ENCODE measurements at places on chromosomes 2 and 18.

GRCh38 chr2:26957534-26957933 lies 12.9 kb upstream of the MAPRE3 start:
- DNase-seq, result no peak

- no peak for DNase-seq
Measured at GRCh38 chr2:27451095-27451494, 8.9 kb downstream of the KRTCAP3 start.

DNA sequence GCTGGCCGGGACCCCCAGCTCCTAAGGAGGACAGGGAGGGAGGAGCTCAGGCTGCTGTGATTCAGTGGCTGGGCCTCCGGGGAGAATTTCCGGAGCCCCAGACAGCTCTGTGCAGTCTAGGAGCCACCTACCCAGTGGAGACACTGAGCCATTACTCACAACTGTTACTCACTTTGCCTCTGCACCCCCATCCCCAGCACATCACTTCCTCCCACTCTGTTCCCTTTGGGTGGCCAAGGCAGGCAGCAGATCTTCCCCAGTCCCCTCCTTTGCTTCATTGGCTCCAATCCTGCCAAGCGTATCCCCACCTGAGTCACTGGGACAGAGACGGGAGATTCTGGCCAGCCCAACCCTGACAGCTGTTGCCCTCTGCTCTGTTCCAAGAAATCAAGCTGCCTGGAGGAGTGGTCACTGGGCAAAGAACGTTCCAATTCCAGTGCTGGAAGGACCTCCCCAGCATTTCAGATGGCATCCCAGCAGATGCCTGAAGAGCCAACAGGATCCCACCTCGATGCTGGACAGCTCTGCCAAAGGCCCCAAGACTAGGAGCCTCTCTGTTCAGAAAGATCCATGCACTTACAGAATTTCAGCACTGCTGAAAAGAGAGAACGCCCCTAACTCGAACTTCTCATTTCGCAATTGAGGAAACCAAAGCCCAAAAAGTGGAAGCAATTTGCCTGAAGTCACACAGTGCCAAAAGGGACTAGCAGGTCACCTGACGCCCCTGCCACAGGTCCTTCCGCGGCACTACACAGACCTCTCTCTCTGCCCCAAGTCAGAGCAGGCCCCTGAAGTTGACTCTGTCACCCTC lies 68.3 kb downstream of the TNS1 start:
- DNase-seq, result no peak

DNA sequence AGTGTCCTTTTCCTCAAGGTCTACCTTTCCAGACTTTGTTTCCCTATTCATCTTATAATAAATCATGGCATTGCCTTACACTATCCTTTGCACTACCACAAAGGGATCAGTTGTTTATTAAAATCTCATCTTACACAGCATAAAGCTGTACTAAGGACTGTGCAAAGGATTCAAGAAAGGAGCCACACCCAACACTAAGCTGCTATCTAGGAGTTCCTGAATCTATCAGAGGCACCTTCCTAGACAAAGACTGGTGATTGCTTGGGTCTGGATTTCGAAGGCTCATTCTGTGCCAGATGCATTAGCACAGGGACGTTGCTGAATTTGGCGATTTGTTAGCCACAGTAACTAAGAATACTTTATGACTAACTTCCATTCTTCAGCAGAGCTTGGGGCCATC lies 412.0 kb downstream of the NUP35 start:
- no peak for DNase-seq

DNA sequence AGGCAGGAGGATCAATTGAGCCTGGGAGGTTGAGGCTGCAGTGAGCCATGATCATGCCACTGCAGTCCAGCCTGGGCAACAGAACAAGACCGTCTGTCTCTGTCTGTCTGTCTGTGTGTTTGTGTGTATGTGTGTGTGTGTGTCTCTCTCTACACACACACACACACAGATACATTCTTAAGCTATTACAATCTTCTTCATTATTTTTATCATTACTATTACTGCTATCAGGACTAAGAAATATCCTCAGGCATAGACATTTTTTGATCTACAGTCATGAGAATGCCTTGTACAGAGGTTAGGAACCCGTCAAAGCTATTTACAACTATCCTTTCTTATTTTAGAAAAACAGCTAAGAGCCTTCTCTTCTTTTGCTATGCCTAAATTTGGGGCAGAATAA lies 207.4 kb downstream of the NEDD4L start:
- DNase-seq, result no peak

- DNase-seq, result peak; percentile 36
Measured at GRCh38 chr18:79949697-79950487, 1.6 kb downstream of the SLC66A2 start.

DNA sequence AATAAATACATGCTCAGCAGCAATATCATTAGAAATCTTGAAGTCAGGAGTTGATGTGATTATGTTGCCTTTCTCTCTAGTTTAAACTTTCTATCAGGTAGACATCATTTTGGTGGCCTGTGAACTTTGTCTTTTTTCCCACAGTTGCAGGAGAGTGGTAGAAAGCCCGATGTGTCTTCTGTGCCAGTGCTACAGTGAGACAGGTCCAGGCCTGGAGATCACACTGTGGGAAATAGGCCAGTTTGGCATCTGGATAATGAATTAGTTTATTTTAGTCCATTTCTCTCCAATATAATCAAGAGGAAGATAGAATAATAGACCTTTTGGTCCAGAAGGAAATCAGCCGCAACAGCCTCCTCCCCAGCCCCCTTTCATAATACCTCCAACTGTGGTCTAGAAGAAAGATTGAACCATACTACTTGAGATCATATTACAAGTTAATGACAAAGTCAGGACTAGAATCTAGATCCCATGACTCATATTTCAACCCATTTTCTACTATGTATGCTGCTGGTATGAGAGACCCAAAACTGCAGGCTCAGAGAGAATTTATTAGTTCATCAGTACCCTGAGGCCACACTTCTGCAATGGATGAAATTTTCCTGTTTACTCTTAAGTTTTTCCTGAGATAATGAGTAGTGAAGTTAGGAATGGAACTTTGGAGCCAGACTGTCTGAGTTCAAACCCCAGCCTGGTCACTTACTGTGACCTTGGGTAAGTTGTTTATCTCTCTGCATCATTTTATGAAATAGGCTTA lies 20.6 kb downstream of the KCMF1 start:
- no peak for DNase-seq

DNA sequence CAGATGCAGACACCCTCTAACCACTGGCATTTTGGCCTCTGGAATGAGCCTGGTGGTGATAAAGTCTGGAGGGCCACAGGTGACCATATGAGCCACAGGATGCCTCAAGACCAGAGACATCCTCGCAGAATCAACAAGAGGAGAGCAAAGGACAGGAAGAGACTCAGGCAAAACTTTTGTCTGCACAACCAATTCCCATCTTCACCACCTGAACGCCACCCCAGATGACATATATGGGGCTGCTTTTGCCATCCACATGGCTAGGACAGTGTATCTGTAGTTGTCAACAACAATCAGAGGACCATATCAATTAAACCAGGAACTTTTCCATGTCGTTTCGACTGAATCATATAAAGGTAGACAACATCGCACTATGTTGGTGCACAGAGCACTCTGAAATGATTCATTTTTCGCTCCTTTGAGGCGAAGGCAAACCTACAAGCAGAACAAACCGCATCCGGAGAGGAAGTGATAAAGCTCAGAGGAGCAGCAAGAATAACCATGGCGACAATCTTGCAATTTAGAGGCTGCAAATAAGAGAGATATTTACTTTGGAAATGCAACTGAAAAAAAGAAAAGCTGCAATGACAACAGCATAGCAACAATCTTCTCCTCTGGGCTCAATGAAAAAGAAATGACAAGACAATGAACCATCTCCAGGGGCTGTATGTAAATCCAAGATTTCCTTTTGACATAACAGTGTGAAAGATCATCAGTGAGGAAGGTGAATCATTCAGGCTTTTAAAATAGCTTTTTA lies 204.5 kb downstream of the ARL4C start:
- DNase-seq, result no peak

GRCh38 chr18:12254820-12255511 lies 805 bp downstream of the CIDEA start:
- no peak for DNase-seq

DNA sequence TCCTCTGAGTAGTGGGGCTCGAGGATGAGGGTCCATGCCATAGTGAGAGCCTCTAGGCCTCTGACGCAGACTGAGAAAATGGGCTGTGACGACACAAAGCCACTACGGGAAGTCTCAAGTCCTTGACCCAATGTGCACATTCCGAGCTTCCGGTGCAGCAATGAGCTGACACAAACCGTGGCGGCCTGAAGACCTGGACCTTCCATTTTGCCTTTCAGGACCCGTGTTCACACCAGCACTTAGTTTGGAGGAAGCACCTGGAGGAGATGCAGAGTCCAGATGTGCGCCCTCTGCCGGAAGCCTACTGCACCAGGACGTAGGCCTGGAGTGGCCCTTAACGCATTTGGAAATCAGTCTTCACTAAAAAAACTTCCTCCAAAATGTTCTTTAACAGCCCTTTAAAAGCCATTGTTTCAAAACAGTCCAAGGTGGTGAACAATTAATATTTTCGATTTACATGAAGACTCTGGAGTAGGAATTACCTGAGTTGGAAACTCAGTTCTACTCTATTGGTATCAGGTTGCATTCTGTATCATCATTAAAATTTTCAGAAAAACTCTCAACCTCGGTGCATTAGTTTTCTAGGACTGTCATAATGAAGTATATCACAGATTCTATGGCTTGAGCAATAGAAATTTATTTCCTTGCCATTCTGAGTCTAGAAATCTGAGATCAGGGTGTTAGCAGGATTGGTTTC lies 33.9 kb downstream of the BMP10 start:
- DNase-seq, result peak; percentile 69

GRCh38 chr2:239688122-239688681 lies 287.4 kb upstream of the HDAC4 start:
- peak; percentile 43 for DNase-seq

DNA sequence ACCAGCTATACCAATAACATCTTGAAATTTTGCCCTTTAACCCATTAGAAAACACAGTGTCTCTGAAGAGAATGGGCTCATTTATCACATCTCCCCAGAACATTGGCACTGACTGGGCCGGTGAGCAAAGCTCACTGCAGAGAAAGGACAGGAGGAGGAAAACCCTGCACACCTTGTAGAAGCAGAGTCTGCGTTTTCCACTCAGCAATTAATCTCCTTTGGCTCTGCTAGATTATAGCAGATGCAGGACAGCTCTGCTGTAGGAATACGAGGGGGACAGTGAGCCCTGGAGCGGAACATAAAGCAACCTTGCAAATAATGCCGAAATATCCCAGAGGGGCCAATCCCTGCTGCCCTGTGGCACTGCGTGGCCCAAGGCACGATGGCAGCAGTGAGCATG lies 113.9 kb downstream of the TSN start:
- no peak for DNase-seq

- DNase-seq, result no peak
Measured at GRCh38 chr2:209463226-209463625, 39.4 kb downstream of the MAP2 start.

DNA sequence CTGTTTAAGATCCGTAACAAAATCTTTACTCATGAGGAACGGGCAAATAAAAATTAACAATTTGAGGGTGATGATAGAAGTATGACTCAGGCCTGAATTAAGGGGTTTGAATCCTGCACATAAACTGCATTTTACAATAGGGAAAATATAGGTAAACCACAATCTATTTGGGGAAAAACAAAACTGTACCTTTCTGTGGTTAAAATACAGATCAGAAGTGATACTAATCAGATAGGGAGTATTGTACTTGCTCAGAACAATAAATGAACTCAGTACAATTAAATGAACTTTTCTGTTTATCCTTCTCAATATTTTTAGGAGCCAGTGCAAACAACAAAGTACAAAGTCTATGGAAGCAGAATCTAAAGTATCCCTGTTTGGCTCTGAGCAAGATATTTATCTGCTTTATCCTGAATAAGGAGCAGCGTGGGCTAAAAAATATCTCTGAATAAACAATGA lies 287.3 kb downstream of the ZNF385B start:
- no peak for DNase-seq

- DNase-seq, result no peak
Measured at GRCh38 chr2:238857959-238858358, 10.1 kb downstream of the TWIST2 start.

DNA sequence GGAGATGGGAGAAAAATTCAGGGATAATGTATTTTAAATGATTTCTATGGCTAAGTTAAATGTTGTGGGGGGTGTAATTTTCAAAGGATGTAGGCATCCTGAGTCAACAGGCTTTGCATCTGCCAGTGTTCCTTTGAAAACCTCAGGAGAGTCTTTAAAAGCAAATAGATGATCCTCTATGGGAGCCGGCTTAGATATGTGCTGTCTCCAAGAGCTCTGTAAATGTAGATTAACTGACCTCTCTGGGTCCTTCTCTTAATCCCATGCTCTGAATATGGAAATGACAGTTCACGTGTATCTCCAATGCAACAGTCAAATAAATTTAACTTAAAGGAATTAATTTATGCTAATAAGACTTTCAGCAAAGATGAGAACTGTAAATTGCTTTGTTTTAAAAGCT lies 292.7 kb downstream of the ERBB4 start:
- DNase-seq, result no peak

DNA sequence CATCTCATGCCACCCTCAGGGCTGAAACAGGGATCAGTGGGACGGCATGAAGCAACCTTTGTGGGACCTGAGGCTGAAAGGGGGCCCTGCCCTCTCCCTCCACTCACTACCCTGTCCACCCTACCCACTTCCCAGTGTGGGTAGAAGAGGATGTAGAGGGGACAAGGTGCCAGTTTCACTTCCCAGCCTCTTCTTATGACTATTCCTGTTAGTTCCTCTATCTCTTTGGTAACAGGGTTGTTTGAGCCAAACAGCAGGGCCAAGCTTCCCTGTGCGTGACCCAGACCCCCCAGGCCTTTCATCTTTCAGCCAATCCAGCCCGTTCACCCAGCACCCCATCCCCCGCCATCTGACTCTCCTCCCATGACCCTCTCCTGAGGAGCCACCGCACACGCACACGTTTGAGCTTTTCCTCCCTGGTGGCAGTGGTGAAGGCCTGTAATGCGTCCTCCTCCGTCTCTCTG lies 82.3 kb downstream of the STPG4 start:
- no peak for DNase-seq

DNA sequence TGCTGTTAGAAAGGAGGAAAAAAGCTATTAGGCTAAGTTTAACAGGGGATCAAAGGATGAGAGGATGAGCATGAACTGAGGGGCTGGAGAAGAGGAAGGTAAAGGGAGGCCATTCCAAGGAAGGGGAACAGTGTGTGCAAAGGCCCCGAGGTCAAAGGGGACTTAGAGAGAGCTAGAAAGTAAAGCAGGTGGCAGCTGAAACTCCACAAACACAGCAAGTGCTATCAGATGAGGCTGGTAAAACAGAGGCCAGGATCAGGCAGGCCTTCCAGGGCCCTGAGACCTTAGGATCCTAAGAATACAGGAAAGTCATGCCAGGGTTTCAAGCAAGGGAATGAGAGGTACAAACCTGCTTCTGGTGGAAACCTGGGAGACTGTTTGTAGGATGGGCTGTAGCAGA lies 5.8 kb downstream of the HDAC4 start:
- DNase-seq, result no peak

All from ecto neural progenitor cell (in vitro differentiated cells).